Thoracic aorta (tissue), 2 donors: ENCODE measurements at places on chromosomes 12 and 14. TPM values are rescaled to one million over a fixed set of nuclear protein-coding genes. Genes with fewer than 3 reads are reported as not detected.

DENND5B gene
- total RNA-seq = 28.6 TPM

PSMB5 gene
- 47.4 TPM for total RNA-seq

ACSM4 gene
- not detected for total RNA-seq

TECPR2 gene
- total RNA-seq = 41.3 TPM

NYNRIN gene
- total RNA-seq = 9.5 TPM
